Activated T-helper 1 cell treated with anti-CD3 and anti-CD28 coated beads, Interleukin-2, amount 50 U/mL, for 16 hours (primary cell): ENCODE measurements at places on chromosomes 12 and 14.

DNA sequence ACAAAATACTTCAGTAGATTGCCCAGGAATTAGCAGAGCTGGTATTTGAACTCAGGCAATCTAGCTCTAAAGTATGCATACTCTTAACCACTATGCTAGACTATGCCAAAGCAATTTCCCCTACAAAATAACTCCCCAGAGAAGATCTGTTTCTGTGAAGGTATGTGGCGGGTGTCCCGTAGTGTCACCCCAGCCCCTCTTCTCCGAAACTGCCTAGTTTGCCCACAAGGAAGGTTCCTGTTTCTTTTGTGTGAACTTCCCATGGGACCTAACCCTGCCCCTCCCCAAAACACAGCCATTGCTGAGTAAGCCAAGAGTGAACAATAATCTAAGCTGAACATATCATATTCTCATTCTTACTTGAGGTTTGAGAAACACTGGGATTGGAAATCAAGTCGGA, 15.5 kb upstream of the RAP1B start:
- DNase-seq: no peak

DNA sequence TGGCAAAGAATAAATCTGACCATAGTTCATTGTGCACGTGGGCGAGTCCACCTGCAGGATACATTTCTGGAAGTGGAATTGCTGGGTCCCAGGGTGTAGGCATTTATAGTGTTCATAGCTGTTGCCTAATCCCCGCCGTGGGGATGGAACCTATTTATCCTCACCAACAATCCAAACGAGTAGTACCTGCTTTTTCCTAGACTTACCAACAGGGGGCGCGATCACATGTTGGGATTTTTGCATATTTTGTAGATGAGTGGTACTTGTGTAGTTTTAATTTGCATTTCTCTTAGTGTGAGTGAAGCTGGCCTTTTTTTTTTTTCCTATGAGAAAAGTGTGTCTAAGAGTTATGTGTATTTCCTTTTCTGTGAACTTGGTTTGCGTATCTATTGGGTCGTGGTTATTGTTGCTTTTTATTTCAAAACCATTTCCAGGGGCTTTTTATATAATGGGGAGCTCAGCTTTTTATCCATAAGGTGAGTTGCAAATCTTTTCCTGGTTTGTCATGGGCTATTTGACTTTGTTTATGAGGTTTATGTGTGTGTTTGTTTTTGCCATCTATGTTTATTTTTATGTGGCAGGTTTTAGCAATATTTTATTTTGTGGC, 67.2 kb downstream of the CCDC92 start:
- peak; percentile 16 for DNase-seq

DNA sequence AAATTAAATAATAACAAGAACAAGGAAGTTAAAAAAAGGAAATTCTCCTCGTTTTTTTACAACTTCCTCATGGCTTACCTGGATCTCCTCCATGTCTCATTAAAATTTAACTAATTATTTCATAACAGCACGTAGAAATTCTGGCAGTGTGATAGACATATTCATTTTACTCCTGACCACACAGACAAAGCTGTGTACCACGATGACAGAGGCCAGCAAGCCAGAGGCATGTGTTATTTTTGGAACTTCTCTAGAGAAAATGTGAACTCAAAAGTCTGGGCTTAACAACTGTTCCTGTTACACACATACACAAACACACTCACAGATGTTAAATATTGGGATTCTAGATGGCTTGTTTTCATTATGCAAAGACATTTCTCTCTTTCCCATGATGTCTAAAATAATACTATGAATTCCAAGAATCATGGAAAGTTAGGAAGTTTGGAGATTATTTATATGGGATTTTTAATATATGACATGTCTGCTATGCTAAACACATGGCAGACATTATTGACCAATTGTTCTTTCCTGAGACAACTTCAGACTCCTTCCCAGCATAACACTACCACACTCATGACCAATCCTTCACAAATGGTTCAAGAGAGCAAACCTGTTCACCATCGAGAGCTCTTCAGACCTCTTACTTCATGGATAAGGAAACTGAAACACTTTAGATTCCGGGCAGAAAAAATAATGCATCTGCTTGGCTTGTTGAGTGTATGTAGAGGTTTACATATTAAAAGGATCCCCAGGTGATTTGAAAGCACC, 158.7 kb downstream of the DACT1 start:
- DNase-seq: no peak

- no peak for DNase-seq
These were observed 358.6 kb upstream of the FOXG1 start for GRCh38 chr14:28407996-28408395.

- no peak for DNase-seq
These were observed 125.5 kb upstream of the RMST start for GRCh38 chr12:97336900-97337751.

DNA sequence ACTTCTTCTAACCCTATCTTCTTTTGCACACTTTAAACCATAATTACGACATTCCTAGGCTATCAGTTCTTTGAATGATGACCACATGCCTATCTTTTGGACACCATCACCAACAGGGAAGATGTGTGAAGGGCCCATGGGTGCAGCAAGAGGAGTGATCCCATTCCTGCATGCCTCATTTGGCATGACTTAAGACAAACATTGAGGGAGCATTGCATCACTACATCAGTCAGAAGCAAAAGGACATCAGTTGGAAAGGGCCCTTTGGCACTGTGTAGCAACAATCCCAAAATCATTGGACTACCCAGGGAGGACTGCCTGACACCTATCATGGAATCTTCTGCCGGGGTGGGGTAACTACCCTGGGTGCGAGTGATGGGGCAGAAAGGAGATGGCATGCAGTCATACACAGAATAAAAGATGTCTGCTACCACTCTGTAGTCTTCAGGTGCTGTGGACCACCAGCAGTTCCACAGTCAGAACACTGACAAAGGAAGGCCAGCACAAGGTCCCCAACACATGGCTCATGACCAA, 10.7 kb upstream of the TMBIM6 start:
- DNase-seq: no peak

- no peak for DNase-seq
These were observed 255.3 kb downstream of the AEBP2 start for GRCh38 chr12:19694627-19695026.

- DNase-seq: no peak
These were observed 23.4 kb downstream of the DUSP16 start for GRCh38 chr12:12539028-12539810.

- DNase-seq: no peak
These were observed 25.5 kb upstream of the EMP1 start for GRCh38 chr12:13170892-13171490.

DNA sequence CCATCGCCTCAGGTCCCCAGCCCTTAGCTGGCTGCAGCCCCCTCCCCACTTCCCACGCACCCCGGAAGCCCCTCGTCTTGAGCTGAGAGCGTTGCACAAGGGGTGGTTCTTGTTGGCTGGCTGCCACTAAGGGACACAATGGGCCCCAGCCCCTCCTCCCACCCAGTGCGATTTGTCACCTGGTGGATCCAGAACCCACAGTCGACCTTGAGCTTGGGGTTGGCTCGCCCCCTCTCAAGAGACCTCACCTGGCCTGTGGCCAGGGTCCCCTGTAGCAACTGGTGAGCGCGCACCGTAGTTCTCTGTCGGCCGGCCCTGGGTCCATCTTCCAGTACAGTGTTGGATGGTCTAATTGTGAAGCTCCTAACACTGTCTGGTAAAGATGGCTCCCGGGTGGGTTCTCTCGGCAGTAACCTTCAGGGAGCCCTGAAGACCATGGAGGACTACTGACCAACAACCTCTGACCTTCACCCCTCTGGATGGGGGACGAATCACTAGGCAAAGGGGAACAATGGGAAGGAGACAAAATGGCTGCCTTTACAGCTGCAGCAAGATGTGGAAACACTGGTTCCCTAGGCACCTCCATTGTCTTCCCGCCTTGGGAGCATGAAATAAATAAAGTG, 6.6 kb downstream of the PHB2 start:
- no peak for DNase-seq

DNA sequence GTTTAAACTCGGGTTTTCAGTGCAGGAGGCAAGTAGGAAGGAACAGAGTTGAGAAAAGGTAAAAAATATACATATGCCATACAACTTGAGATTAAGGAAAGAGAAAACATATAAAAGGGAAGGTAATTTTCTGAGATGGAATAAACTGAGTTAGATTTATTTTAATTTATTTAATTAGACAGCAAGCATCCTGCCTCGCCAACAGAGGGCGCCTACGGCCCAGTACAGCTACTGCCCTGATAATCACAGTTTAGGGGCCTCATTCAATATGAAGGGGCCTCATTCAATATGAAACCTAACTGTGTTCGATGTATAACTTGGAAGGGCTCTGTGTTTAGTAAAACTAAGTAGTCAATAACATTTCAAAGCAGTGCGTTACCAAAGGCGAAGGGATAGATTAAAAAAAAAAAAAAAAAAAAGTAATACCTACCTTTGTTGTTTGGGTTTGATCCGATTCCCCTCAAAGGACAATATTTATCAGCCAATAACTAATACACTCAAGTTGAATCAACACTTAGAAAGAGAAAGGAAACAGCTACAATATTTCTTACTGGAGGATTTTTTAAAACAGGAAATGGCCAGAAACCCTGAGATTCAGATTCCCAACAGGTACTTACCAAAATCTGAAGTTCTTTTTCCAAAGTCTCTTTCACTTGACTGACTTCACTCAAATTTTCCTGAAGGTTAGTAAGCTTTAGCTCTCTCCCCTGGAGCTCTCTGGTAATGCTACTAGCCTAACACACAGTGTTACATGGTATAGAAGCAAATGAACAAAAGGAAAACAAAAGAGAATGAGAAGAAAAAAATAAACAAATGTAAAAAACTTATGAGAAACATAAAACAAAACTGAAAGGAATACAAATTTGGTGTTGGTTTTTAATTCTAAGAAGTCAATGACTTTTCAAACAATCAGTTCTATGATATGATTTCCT, 70.0 kb upstream of the VPS33A start:
- DNase-seq: peak; percentile 6

- no peak for DNase-seq
These were observed 59.8 kb upstream of the VASH1 start for GRCh38 chr14:76701436-76701835.

DNA sequence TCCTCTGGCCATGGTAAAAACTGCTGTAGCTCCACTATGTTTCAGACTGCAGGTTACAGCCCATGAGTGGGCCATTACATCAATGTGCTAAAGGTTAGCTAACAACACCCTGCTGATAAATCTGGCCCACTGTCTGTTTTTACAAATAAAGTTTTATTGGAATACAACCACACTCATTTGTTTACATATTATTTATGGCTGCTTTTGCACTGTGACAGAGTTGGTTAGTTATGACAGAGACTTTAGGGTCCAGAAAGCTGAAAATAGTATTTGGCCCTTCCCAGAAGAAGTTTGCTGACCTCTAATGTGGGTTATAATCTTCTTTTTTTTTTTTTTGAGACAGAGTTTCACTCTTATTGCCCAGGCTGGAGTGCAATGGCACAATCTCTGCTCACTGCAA, 134.2 kb upstream of the PWP1 start:
- no peak for DNase-seq

DNA sequence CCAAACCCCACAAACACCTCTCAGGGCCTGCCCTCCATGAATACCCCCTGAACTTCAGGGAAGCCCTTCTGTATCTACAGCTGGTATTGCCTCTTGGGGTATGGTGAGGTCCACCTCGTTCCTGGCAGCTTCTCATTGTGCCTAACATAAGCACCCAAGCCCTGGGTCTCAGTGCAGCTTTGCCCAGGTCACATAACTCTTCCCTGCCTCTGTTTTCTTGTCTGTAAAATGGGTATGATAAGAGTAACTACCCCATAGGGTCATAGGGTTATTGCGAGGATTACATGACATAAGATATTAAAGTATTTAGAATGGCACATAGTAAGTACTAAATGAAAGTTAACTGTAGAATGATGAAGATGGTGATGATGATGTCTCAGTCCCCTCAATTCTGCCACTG, 190.0 kb upstream of the PWP1 start:
- DNase-seq: no peak

GRCh38 chr12:3132636-3133404, 55.6 kb downstream of the TSPAN9 start:
- DNase-seq: no peak

GRCh38 chr12:46664761-46665287, 161.0 kb downstream of the SLC38A4 start:
- no peak for DNase-seq

- DNase-seq: no peak
These were observed 64.1 kb upstream of the HIF1A start for GRCh38 chr14:61631045-61631687.

- no peak for DNase-seq
These were observed 77.0 kb downstream of the SLC25A47 start for GRCh38 chr14:100400115-100400514.

DNA sequence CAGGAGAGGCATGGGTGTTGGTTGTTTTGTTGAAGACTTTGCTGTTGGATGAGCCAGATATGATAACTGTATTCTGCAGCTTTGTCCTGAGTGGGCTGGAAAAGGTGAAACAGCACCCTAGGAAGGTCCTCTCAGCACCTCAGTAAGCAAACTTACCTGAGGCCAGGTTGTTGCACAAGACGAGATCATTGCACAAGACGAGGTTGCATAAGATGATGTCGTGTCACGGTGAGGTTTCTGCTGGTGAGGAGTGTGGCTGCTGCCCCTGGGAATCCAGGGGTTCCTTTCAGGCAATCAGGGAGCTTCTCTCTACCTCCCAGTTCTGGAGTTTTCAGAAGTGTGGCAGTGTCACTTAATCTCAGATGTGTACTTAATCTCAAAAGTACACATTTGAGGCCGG, 85.6 kb downstream of the GLT1D1 start:
- no peak for DNase-seq

GRCh38 chr14:31843361-31844091, 233.6 kb upstream of the ARHGAP5 start:
- no peak for DNase-seq

DNA sequence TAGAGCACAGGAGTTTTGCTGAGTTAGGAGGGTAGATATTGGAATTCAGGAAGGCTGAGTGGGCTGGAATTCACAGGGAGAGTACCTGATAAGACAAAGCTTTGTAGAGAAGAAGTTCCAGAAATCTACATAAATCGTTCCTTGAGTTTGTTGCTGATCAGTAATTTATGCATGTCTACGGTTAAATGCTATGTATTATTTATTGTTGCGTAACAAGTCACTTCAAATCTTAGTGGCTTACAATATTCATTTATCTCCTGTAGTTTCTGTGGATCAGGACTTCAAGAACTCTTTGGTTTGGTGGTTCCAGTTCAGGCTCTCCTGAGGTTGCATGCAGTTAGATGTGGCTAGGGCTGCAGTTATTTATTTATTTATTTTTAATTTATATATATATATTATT, 7.8 kb downstream of the PUS7L start:
- no peak for DNase-seq
